Fibroblast of lung (primary cell): ENCODE measurements at places on chromosomes 3 and 15. TPM values are rescaled to one million over a fixed set of nuclear protein-coding genes. Genes with fewer than 3 reads are reported as not detected.

DNA sequence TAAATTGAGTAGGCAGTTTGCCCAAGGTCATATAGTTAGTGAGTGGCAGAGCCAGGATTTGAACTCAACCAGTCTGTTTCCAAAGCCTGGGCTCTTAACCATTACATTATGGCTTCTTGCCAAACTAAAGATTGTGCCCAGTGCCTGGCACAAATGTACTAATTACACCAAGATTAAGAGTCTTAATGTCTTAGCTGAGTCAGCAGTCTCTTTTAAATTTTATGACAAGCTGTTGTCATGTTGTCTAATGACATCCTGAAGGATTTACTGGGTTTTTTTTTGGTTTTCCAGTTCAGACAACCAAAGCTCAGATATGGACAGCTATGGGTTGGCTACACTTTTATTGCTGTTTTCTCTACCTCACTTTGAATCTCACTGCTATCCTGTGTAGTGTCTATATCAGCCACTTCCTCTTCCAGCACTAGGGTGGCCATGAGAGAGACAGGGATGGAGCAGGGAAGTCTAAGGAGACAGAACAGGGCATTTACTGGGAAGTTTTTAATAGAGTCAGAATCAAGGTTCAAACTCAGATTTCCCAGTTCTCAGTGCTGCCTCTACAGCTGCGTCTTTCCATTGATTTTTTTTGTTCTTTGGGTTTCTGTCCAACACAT is 10.5 kb downstream of the FBXL2 start:
- DNase-seq: no peak

DNA sequence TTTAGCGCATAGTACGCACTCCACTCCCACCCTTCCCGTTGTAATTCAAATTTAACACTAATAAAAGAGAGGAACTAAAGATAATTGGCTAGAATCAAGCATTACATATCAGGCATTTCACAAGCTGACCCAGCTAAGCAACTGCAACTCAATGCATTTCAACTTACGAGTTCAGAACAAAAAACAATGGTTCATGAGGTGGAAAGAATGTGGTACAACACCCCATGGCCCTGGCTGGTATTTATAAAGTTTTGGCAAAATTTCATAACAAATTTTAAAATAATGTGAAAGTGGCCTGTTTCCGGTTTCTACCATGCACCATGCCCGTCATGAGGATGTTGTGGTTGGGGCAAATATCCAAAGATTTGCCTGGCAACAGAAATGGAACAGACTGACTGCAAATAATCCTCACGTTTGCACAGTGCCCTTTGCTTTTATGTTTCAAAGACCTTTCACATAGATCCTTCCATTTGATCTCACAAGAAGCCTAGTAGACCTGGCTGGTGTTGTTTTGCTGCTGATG is 455.3 kb upstream of the NR2F2 start:
- peak; percentile 64 for DNase-seq

- no peak for DNase-seq
These were observed 8.6 kb downstream of the NTRK3 start for GRCh38 chr15:88247914-88248313.

CHMP2B gene
- 20.6 and 21.6 TPM in 2 replicates for total RNA-seq

CAV3 gene
- total RNA-seq: not detected in 2 replicates

DNA sequence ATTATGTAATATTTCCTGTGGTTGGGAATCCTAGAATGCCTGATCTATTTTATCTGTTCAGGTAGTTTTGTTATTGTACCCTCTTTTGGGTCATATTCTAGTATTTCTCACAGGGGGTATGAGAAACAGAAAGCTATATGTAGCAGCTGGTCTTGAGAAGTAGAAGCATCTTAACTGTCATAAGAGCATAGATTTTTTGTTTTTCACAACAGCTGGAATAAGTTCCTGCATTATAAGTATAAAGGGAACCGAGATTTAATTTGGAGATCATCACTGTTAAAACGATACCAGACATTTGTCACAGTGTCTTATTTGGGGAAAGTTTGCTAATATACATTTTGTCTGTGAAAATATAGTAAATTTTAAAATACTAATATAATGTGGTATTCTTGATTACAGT is 4.8 kb downstream of the RAP2B start:
- DNase-seq: no peak

DNA sequence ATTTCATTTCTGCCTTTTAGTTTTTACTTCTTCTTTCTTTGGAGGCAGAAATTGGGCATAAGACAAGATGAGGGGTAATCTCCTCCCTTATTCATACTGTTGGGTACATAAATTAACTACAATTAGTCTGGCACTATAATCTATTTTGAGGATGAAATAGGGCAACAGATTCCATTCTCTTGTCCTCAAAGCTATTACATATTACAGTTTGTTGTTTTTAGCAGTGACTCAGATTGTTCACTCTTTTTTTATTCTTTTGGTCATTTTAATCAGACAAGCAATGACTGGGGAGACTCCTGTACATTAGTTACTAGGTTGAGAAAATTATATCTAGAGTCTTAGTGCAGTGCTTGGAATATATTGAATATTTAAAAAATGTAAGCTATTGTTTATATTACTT is 556.0 kb downstream of the OTOL1 start:
- DNase-seq: no peak

DNA sequence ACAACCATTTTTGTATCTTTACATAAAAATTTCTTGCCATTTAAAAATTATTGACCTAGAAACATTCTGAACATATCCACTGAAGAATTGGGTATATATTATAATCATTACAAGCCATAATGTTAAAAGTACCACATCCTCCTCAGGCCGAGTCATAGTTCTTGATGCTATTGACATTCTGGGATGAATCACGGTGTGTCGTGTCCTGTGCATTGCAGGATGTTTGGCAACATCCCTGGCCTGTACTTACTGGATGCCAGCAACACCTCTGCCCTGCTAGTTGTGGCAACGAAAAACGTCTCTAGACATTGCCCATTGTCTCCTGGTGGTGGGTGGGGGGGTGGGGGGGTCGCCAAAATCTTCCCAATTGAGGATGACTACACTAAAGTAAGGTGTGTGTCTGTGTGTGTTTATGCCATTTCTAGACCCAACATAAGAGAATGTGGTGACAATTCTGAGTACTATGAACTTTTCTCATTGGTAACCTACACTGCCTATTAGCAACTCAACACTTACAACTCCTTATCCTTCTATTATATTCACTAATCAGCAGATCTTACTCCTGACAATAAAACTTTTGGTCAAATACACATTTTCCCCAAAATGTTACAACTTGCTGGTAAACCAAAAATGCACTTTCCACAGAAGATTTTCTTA is 471.6 kb downstream of the FOXP1 start:
- DNase-seq: peak; percentile 93

WDR93 gene
- total RNA-seq: under 0.01 and 0.17 TPM in 2 replicates

GRCh38 chr15:35566991-35567390 is 21.0 kb upstream of the DPH6 start:
- no peak for DNase-seq

ANKUB1 gene
- not detected in 2 replicates for total RNA-seq

ADAMTS7 gene
- total RNA-seq: 5.1 and 7.9 TPM in 2 replicates
